Activated CD4-positive, alpha-beta T cell treated with anti-CD3 and anti-CD28 coated beads for 4 hours (primary cell): ENCODE measurements at places on chromosomes 1 and 21.

GRCh38 chr21:36141513-36141925 is 6.6 kb downstream of the CBR3 start:
- DNase-seq, result peak; percentile 94

DNA sequence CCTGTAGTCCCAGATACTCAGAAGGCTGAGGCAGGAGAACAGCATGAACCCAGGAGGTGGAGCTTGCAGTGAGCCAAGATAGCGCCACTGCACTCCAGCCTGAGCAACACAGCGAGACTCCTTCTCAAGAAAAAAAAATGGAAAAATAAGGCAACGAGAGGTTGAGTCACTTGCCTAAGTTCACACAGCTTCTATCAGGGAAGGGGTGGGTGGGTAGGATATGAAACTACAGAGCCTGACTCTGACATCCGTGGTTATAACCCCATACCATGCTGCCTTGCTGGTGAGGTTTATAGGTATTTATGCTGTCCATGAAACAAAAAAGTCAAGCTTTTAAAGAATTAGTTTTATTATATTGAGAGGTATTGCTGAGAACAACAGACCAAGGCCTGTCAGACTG is 61.5 kb upstream of the RAB4A start:
- DNase-seq, result no peak

DNA sequence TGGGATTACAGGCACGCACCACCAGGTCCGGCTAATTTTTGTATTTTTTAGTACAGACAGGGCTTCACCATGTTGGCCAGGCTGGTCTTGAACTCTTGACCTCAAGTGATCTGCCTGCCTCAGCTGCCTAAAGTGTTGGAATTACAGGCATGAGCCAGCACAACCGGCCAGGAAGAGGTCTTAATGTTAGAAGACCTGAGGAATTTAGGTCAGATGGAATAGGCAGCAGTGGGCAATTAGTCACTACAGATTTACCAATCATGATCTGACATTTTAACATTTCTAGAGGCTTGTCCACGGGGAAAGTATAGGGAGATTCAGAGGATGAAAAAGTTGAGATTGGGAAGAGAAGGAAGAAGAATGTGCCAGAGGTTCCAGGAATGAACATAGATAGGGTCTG is 8.9 kb upstream of the APP start:
- DNase-seq, result no peak

DNA sequence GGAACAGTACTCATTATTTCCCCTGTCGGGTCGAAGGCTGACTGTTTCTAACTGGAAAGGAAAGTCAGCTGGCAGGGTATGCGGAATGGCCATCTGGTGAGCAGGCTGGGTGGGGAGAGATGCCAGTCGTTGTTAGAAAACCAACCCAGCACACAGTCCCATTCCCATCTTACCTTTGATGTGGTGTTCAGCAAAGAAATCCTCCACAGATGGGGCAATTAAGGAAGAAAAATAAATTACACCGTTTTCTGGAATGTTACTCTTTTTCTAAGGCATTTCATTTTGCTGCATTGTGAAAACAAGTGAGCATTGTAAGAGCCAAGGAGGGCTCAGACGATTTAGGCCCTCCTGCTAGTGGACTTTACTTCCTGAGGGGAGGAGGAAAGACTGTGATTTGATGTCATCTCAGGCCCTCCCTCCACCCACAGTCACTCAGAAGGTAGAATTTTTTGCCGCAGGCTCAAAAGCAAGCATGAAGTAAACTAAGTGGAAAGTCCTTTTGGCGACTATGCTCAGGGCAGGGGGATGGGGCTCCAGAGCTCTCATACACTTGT is at the start of gene SLC16A4:
TSS of gene SLC16A4 (minus strand) at position 335 of the 554 bp plus-strand sequence. CDS start 1,703 bp downstream, outside the sequence.
- no peak for DNase-seq

GRCh38 chr1:31488528-31488927 is 75.5 kb downstream of the SERINC2 start:
- no peak for DNase-seq

DNA sequence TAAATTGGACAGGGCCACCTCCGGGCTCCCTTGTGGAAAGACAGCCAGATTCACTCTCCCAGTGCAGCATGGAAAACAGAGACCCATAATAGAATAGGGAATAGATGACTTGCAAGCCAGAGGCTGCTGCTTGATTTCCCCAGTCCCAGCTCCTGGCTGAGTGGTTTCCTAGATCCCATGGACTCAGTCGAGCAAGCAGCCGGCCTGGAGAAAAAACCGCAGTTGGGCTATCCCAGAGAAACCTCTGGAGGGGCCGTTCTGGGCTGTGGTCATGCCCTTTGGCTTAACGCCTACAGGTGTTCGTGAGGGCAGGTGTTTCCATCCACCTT is 61.7 kb downstream of the ELK4 start:
- DNase-seq, result no peak

DNA sequence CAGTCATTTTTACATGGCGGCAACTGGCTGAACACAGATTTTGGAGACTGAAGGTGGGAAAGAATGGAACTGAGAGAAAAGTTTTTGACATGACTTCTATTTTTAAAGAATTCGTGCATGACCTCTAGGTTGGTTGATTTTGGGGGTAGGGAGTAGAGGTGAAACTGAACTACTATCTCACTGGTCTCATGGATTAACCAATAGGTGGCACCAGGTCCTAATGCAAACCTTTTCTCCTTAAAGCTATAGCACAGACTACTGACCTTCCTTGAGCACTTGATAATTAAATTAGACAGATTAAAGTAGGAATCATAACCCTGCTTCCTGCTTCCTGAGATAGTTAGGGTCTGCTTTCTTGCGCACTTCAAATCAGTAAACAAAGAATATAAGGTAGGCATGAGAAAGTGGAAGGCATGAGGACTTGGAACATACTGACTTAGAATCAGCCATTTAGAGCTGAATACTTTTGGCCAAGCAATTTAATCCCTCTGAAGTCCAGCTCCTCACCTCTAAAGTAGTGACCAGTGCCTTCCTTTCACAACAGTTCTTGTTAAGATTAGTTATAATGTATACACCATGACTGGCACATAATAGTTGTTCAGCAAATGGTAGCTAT is 206.0 kb downstream of the CENPF start:
- DNase-seq, result no peak

DNA sequence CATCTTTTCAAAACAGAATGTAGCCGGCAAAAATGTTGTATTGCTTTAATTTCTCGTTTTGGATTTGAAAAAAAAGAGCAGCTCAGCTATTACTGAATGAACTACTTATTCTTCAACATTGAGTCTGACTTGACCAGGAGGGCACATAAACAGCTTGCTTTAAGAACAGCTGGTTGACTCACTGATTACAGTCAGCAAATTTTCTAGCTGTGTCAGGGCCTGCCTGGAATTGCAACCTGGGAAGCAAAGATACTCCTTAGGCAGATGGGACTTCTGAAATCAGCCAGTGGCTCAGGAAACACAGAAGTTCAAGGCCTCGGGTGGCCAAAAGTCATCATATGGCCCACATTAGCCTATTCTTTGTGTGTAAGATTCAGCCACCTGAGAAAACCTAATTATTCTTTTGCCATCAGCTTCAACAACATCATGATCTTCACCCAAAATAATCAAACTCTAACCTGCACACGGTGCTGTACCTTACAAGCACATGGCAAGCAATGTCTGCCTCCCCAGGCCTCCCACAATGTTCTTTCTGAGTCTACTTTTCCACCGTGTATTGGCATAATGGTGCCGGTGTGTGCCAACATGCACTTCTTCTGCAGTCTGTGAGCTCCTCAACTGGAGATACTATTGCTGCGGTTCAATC is 307.2 kb downstream of the HHIPL2 start:
- DNase-seq, result no peak

DNA sequence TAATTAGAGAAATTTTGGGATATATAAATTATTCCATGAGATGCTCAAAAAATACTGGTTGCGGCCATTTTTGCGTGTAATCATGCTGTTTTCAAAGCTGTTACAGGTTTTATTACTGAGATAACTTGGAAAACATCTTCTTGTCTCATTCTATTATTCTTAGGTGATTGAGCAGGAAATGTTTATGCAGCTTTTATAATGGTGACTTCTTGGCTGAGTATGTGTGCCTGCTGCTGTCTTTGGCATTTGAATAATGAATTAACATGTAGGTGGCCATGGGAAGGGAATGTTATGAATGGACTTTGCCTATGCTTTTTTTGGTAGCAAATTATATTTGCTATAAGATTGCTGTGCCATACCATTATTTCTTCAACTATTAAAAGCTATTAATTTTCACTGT is 52.5 kb downstream of the RASAL2 start:
- no peak for DNase-seq
